Lower lobe of right lung (tissue), 2 donors: ENCODE measurements at places on chromosomes 4 and X. TPM values are rescaled to one million over a fixed set of nuclear protein-coding genes. Genes with fewer than 3 reads are reported as not detected.

GRCh38 chr4:111330786-111331185 lies 707.9 kb upstream of the PITX2 start:
- H3K4me3 ChIP-seq = no peak overlapping the region
- H3K27me3 ChIP-seq = no peaks in the 10 kb centered on the region
- H3K27ac ChIP-seq = no peak overlapping the region
- H3K36me3 ChIP-seq = no peaks in the 10 kb centered on the region

Gene CYLC1
- not detected for total RNA-seq

GRCh38 chrX:106391284-106391911 lies 220.4 kb upstream of the RADX start:
- no peak overlapping the region for H3K4me3 ChIP-seq
- H3K27ac ChIP-seq = no peak overlapping the region
- no peaks in the 10 kb centered on the region for H3K36me3 ChIP-seq

DNA sequence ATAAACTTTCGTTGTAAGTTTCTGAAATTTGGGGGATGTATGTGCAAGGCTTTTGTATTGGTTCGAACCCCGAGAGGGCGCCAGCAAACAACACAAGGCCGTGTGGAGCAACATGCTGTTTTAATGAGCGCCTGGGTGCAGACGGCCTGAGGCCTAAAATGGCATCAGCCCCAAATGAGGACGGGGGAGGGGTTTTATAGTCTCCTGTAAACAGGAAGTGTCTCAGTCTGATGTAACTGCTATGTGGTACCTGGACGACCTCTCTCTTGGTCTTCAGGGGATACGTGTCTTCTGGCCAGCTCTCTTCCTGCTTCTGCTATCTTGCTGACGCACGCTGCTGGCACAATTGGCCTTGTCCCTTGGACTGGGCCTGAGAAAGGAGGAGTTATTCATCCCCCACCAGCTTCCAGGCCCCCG lies 1348.0 kb downstream of the ADGRL3 start:
- H3K27me3 ChIP-seq = no peaks in the 10 kb centered on the region
- H3K36me3 ChIP-seq = no peaks in the 10 kb centered on the region
- no peak overlapping the region for H3K4me3 ChIP-seq

DNA sequence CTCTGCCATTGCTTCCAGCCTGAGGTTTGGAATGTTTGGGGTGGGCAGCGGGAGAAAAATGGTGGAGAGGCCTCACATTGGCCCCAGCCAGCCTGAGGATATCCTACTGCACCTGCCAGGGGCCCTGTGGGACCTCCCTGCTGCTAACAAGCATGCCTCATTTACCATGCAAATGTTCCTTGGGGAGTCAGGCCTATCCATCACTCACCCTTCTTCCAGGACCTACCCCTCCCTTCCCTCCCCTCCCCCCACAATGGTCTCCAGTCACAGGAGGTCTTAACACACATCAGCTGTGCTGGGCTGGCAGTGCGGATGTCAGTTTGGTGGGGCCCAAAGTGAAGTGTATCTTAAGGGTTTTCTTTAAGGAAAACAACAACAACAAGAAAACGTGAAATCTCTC lies 139.2 kb downstream of the SHOX start:
- DNase-seq = no peak
- H3K4me3 ChIP-seq = no peak overlapping the region
- H3K27me3 ChIP-seq = no peaks in the 10 kb centered on the region
- H3K36me3 ChIP-seq = no peaks in the 10 kb centered on the region
- H3K4me1 ChIP-seq = no peaks in the 10 kb centered on the region

Gene CXorf49
- not detected for total RNA-seq

DNA sequence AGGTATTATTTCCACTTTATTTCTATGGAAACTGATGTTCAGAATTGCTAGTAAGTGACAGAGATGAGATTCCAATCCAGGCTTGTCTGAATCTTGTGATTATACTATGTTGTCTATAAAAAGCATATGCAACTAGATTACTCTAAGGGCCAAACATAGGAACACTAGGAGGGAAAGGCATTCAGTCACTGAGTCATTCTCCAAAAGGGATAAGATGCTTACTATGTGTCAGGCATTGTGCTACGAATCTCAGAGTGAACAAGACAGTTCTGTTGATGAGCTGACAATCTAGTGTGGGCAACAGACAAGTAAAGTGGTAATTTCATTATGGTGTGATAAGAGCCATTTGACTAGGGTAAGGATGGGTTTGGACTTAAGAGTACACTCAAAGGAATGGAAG lies 77.2 kb downstream of the RASL11B start:
- DNase-seq = no peak
- no peaks in the 10 kb centered on the region for H3K4me1 ChIP-seq
- H3K36me3 ChIP-seq = no peaks in the 10 kb centered on the region
- H3K27ac ChIP-seq = no peak overlapping the region

GRCh38 chrX:56947699-56948098 lies 47.6 kb downstream of the SPIN3 start:
- no peaks in the 10 kb centered on the region for H3K27me3 ChIP-seq
- H3K4me3 ChIP-seq = no peak overlapping the region
- no peak overlapping the region for H3K27ac ChIP-seq
- no peak for DNase-seq

Gene THAP9
- total RNA-seq = 5.0 TPM

DNA sequence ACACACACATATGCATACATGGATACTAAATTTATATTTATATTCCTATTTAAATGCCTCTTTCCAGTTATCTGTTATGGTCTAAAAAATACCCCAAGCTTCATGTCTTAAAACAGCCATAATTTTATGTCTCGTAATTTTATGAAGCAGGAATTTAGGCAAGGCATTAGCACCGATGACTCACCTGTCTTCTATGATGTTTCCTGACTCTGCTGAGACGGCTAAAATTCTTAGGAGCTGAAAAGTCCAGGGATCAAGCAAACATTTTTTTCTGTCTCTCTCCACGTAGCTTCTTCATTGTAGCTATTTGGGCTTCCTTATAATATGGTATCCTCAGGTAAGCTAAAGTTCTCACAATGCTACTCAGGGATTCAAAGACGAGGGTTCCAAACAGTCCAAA lies 930.3 kb downstream of the STIM2 start:
- H3K4me1 ChIP-seq = peaks cover 3% of the 10 kb centered on the region
- no peaks in the 10 kb centered on the region for H3K27me3 ChIP-seq
- no peak overlapping the region for H3K27ac ChIP-seq
- no peak overlapping the region for H3K4me3 ChIP-seq
- H3K36me3 ChIP-seq = no peaks in the 10 kb centered on the region

GRCh38 chr4:121675715-121676114 lies 21.1 kb downstream of the ANXA5 start:
- no peak overlapping the region for H3K4me3 ChIP-seq
- no peaks in the 10 kb centered on the region for H3K27me3 ChIP-seq
- no peaks in the 10 kb centered on the region for H3K4me1 ChIP-seq
- DNase-seq = no peak

DNA sequence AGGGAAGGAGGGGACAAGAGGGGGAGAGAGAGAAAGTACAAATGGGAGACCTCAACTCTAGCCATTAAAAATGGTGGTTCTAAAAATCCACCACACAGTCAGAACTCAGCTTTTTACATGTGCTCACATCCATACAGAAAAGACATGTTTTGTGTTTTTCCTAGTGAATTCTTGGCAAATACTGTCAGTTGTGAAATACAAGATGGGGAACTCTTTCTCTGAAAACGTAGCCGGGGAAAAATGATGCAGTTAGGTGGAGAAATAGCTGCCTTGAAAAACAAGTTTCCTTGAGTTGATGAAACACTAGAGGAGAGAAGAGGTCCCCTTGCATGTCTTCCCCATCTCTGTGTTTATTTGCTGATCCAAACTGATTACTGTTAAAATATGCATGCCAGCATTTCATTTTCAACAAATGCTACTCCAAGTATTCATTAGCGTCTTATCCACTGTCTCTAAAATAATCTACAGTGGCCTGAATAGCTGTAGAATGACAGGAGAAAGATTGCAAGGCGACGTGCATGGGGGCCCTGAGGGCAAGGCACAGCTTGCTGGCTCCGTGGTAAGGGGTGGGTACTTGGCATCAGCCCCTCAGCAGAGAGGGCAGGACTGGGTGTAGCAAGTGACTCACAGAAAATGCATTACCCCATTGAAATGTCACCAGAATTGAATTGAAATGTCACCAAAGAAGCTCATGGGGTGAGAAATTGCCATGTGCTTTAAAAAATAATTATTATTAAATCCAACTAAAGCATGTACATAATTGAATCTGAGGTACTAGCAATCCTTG lies 48.1 kb upstream of the TBL1X start:
- H3K36me3 ChIP-seq = no peaks in the 10 kb centered on the region
- no peaks in the 10 kb centered on the region for H3K27me3 ChIP-seq
- no peak for DNase-seq
- no peak overlapping the region for H3K4me3 ChIP-seq
- no peaks in the 10 kb centered on the region for H3K4me1 ChIP-seq

Gene OCIAD2
- total RNA-seq = 29.2 TPM
